ENCODE measurements at places on chromosomes 6 and 20.

GRCh38 chr20:14033310-14033709 is 38.0 kb downstream of the MACROD2 start:
- DNase-seq, result no peak

DNA sequence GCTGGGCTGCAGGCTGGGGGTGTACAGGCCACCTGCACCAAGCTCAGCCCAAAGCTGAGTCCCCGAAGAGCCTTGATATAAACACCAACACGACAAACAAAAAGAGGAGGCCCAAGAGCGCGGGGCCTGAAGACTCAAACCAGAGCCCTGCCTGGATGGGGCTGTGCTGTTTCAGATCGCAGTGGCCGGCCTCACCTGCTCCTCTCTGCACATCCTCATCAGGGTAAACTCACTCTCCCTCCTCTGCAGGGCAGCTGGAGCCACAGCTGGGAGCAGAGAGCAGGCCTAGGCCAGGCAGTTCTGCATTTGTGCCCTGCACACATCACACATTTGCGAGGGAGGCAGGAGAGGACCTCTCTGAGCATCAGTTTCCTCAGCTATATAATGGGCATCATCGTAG is 3.7 kb upstream of the RBM38 start:
- no peak for DNase-seq

DNA sequence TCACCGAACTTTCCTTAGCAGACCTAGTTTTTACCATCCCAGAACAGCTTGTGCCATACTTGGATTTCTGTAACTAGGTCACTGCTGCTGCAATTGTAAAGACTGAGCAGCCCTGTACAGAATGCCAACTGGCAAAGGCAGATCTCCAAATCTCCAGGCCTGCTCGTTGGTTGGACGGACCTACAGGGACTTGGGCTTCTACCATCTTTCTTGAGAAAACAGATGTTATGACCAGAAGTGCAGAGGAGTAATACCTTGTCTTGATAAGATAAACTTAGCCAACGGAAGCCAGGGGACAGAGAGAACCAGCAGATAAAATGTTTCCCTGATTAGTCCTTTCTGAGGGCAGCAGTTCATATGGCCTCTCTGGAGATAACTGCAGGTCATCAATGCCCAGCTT is 304.1 kb downstream of the RFPL4B start:
- no peak for DNase-seq

GRCh38 chr6:114747995-114748625 is 405.3 kb upstream of the HS3ST5 start:
- DNase-seq, result no peak

DNA sequence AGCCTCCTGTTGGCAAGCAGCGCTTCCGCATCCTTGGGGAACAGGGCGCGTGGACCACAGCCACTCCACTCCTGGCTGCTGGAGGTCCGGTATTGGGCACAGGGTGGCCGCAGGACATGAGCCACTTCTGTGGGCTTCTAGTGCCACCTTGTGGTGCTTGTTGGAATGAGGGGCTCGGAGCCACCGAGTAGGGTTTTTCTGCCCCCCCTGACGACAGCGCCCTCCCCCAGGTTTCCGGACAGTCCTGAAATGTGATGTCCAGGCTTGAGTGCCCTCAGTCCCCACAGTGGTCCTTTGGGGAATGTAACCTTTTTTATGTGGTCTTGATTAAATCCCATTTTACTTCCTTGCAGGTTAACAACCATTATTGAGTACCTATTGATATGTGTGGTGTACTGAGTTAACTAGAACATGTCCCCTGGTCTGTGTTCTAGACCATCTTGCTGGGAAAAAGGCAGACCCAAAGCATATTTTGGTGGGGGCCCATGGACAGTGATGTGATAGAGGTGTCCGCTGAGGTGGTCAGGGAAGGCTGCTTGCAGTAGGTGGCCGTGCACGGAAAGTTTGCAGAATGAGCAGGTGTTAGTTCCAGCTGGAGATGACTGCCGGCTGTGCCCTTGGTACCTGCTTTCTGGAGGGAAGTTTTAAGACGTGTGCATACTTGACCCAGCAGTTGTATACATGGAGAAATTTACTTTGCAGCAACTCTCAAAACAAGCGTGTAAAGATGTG is 70.0 kb downstream of the PTPN1 start:
- no peak for DNase-seq

DNA sequence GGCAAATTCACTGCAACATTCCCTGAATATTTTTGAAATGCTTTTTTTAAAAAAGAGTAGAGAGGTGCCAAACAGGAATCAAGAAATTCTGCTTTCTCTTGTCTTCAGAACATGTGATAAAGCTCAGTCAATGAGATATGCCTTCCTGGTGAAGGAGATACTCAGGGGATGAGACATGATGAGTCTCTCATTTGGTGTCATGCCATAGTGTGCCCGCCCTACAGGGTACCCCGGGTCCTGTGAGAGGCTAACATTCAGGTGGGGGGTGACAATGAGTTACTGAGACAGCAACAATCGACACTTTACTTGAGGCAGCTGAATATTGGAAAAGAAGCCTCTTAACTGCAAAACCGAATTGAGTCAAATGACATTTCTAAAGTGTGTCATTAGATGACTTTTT is 6.7 kb downstream of the CCR6 start:
- DNase-seq, result no peak

DNA sequence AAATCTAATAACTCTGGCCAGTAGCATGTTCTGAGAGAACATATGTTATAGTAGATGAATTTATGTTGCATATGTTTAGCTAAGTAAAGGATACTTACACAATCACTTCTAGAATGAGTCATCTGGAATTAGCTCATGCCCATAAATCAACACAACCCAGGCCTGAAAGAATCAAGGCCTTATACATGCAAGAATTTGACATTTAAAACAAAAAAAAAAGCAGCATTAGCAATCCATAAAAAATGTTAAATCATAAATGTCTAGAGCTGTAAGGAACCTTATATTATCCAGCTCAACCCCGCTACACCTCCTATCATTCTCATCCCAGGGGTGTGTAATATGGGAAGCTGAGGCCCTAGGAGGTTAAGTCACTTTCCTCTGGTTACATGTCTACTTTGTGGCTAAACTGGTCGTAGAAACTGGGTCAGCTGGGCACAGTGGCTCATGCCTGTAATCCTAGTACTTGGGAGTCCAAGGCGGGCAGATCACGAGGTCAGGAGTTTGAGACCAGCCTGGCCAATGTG is 105.2 kb upstream of the CARMIL1 start:
- no peak for DNase-seq

DNA sequence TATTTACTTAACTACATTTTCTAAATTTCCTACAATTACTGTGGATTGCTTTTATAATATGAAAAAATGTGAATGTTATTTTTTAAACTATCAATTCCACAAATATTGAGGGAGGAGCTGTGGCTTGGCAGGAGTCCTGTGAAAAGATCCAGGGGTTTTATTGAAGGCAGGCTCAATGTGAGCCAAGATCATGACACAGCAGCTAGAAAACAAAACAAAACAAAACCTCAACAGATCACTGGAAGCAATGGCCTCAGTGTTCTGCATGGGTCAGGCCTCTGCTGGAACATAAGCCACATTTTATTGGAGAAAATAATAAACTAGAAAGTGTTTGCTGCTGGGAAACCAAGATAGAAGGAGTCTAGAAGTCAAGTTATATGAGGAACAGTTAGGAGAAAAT is 19.4 kb upstream of the RCAN2 start:
- DNase-seq, result no peak

DNA sequence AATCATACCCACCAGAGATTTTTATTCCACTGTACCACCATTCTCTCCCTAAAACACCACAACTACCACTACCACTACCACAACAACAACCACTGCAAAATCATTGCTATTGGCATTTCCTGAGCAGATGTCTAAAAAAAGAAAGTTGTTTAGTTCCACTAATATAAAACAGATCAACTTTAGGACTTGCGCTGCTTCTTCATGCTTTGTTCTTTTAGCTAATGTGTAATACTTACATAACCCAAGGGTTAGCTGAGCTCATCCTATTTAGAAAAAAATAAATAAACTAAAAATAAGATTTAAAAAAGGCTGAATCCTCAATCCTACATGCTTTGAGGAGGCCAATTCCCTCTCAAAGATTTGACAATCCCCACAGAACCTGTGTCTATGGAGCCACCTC is 11.4 kb downstream of the IYD start:
- DNase-seq, result no peak

DNA sequence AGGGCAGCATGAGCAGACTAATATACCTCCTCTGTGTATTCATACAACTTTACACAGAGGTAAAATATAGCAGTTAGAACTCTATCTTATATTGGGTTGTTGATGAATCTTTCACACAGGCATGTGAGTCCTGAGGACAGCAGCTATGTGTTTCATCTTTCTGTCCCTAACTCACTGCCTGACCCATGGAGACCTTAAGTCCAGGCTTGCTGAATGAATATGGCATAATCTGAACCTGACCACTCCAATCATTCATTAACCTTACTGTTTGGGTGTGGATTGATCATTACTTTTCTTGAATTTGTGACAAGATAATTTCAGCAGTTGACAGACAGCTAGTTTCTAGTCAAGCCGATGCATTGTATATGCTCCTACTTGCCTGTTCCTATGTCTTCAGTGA is 27.3 kb upstream of the TSPYL1 start:
- no peak for DNase-seq

- DNase-seq, result no peak
These were observed 7.2 kb upstream of the AGPAT4 start for GRCh38 chr6:161281092-161281491.
